Activated CD8-positive, alpha-beta memory T cell treated with anti-CD3 and anti-CD28 coated beads, Interleukin-2, amount 50 U/mL, for 48 hours (primary cell): ENCODE measurements at places on chromosomes 12 and 14.

GRCh38 chr12:90037740-90038139 lies 329.1 kb upstream of the ATP2B1 start:
- DNase-seq = no peak

- DNase-seq = no peak
Observed at GRCh38 chr14:101500061-101500460, 61.2 kb upstream of the DIO3 start.

- no peak for DNase-seq
Observed at GRCh38 chr12:82756303-82756702, 69.6 kb downstream of the TMTC2 start.

DNA sequence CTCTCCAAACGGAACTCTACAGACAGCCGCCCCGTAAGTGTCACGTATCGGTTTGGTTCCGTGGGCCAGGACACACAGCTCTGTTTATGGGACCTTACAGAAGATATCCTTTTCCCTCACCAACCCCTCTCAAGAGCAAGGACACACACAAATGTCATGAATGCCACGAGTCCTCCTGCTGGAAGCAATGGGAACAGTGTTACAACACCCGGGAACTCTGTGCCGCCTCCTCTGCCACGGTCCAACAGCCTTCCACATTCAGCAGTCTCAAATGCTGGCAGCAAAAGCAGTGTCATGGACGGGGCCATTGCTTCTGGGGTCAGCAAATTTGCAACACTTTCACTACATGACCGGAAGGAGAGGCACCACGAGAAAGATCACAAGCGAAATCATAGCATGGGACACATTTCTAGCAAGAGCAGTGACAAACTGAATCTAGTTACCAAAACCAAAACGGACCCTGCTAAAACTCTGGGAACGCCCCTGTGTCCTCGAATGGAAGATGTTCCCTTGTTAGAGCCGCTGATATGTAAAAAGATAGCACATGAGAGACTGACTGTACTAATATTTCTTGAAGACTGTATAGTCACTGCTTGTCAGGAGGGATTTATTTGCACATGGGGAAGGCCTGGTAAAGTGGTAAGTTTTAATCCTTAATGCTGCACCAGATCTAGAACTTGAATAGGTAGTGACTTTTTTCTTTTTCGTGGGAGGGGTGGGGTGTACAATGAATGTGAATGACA lies 69.7 kb downstream of the WDR20 start:
- no peak for DNase-seq

DNA sequence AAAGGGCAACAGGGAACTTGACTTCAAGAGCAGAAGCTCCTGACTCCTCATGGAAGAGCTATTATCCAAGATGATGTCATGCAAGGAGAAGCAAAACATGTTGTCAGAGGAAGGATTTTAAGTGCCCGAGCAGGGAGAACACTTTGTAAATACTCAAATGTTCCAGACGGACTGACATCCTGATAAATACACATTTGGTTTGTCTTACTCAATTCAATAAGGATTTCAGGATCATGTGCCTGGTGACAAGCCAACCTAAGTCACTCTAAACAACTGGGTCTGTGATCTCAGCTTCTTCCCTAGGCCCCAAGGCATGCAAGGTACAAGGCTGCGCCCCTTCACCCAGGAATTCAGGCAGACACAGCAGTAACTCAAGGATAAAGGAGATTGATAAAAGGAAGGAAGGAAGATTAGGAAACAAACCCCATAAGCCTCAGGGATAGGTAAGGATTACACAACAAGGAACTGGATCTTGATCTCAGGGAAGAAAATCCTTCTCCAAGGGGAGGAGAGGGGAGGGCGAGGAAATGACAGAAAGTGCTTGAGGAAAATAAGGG lies 26.8 kb upstream of the CEBPE start:
- DNase-seq = no peak

DNA sequence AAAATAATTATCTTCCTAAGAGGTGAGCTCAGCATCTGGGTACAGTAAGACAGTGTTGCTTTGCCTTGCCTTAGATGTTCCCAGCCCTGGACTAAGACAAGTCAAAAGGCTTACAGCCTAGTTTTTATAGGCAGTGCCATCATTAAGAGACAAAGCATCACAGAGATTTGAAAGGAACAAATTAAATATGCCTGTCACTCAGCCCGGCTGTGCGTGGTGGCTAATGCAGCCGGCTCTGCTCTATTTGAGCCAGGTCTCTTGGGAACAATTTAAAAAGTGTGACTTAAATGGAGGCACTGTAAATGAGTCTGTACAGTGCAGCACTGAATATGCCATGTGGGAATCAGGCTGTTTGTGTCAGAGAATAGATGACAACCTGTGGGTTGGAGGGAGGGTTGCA lies 1687.4 kb upstream of the FLRT2 start:
- no peak for DNase-seq

- DNase-seq = no peak
Observed at GRCh38 chr14:33834466-33835260, 116.2 kb downstream of the EGLN3 start.

- no peak for DNase-seq
Observed at GRCh38 chr12:75971253-75971652, 60.3 kb downstream of the PHLDA1 start.
